Activated naive CD4-positive, alpha-beta T cell treated with anti-CD3 and anti-CD28 coated beads for 36 hours (primary cell): ENCODE measurements at places on chromosomes 13 and 19.
A peak's percentile ranks its signal among the peaks of the same experiment; 100 is the strongest.

DNA sequence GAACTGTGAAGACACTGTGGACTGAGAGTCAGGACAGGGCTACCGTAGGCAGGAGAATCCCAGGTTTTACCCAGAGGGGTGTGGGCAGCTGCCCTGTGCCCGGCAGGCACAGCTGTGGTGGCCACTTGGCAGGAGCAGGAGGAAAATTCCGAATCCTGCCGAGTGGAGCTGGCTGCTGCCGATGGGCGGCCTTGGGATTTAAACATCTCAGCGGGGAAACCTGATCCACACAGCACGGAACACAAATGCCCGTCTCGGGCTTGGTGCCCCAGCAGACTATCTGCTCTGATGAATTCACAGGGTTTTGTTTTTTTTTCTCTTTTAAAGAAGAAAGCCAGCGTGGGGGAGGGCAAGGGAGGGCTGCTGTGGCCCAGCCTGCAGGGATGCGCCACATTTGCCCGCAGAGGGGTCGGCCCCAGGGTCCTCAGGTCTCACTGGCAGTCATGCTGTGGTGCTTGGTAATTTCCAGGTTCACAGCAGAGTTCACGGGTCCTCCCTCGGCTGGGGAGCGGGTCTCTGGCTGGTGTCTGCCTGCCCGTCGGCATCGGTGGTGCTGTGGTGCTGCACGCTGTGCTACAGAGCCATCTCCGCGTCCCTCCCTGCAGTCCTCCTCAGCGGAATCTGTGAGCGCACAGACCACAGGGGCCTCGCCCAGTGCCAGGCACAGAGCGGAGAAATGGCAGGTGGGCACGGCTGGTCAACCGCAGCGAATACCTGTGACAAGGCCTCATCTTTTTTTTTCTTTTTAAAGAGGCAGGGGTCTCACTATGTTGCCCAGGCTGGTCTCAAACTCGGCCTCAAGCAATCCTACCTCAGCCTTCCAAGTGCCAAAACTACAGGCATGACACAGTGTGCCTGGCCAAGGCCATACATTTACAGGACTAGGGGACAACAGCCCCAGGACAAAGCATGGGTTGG lies 28.1 kb downstream of the MPND start:
- no peaks in the 10 kb centered on the region for H3K27me3 ChIP-seq
- peak overlapping the region; percentile 75 for H3K27ac ChIP-seq
- no peaks in the 10 kb centered on the region for H3K36me3 ChIP-seq
- H3K4me3 ChIP-seq: no peak overlapping the region
- peaks cover 53% of the 10 kb centered on the region for H3K4me1 ChIP-seq

DNA sequence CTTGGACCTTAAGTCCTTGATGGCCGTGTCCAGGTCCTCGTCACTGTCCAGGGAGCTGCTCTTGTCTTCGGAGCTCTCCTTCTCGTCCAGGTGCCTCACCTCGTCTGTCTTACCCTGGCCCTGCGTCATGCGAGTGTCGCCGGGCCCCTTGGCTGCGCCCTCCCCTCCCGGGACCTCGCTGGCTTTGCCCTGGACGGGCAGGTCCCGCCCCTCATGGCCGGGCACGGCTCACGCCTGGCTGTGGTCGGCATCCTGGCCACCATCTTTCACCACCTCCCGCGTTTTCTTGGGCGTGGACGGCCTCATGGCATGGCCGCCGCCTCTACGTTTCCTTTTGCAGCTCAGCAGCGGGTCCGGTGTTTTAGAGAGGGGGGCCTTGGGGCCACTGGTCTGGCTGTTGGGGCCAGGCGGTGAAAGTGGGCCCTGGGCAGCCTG lies 14.8 kb downstream of the RB1 start:
- peaks cover 21% of the 10 kb centered on the region for H3K4me1 ChIP-seq
- H3K27me3 ChIP-seq: no peaks in the 10 kb centered on the region
- peaks cover 42% of the 10 kb centered on the region for H3K36me3 ChIP-seq
- H3K4me3 ChIP-seq: peak overlapping the region; percentile 78
- DNase-seq: no peak
- H3K27ac ChIP-seq: no peak overlapping the region

DNA sequence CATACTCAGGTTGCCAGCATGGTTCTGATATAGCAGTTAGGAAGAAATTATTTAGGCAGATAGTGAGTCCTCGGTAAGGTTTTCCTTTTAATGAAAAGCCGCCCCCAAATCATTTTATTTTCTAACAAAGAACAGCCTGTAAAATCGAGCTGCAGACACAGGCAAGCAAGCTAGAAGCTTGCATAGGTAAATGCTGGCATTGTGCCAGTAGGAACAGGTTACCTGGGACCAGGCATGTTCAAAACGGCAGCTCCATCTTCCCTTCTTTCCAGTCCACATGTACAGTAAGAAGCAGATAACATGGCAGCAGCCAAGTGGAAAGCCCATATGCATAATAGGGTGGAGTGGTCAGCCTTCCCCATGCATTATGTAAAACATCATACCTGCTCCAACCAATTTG lies 71.1 kb downstream of the UGGT2 start:
- H3K36me3 ChIP-seq: no peaks in the 10 kb centered on the region
- no peaks in the 10 kb centered on the region for H3K4me1 ChIP-seq

DNA sequence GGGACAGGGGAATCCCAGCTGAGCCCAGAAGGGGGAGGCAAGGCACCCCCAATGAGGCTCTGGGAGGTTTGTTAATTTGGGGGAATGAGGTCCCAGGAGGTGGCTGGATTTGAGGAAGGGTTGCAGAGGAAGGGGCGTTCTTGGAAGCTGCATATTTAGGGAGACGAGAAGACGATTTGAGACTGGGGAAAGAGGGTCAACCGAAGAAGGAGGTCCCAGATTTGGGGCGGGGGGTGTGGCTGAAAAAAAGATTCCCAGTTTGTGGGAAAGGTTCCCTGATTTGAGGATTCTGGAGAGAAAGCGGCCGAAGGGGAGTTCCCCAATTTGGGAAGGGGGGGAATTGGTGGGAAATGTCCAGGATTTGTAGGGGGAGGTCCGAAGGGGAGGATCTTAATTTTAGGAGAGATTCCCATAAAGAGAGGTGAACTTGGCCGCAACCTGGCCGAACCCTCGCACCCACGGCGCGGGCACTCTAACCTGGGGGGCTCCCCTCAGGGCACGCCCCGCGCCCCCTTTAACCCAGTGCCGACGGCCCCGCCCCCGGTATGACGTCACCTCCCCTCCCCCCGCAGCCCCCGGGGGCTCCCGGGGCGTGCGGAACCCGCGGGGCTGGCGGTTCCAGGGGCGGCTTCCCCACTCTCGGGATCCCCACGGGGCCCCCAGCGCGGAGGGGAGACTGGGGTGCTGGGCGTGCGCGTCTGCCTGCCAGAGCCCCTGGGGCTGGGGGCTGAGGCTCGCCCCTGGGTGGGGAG lies 1.2 kb downstream of the PTPRS start:
- H3K36me3 ChIP-seq: no peaks in the 10 kb centered on the region
- DNase-seq: no peak
- peaks cover 64% of the 10 kb centered on the region for H3K27me3 ChIP-seq
- H3K4me3 ChIP-seq: peak overlapping the region; percentile 49
- no peak overlapping the region for H3K27ac ChIP-seq

GRCh38 chr19:56946159-56946558 lies 105.6 kb upstream of the PEG3 start:
- H3K27me3 ChIP-seq: no peaks in the 10 kb centered on the region
- DNase-seq: no peak
- no peaks in the 10 kb centered on the region for H3K4me1 ChIP-seq
- H3K27ac ChIP-seq: no peak overlapping the region

- H3K27ac ChIP-seq: no peak overlapping the region
- no peaks in the 10 kb centered on the region for H3K27me3 ChIP-seq
- no peak overlapping the region for H3K4me3 ChIP-seq
- H3K36me3 ChIP-seq: no peaks in the 10 kb centered on the region
Observed at GRCh38 chr13:30805603-30806011, 70.3 kb downstream of the ALOX5AP start.

- peaks cover 48% of the 10 kb centered on the region for H3K4me1 ChIP-seq
- peak overlapping the region; percentile 65 for H3K27ac ChIP-seq
- DNase-seq: no peak
- peaks cover 4% of the 10 kb centered on the region for H3K36me3 ChIP-seq
Observed at GRCh38 chr19:14530506-14530905, 1.1 kb downstream of the TECR start.

GRCh38 chr19:12866416-12867119 lies 14.7 kb downstream of the DNASE2 start:
- peaks cover 2% of the 10 kb centered on the region for H3K27me3 ChIP-seq
- no peak overlapping the region for H3K27ac ChIP-seq
- H3K36me3 ChIP-seq: no peaks in the 10 kb centered on the region
